ENCODE measurements at places on chromosomes 1 and 21.

GRCh38 chr1:43545695-43546387, 15.2 kb downstream of the PTPRF start:
- no peak for DNase-seq

DNA sequence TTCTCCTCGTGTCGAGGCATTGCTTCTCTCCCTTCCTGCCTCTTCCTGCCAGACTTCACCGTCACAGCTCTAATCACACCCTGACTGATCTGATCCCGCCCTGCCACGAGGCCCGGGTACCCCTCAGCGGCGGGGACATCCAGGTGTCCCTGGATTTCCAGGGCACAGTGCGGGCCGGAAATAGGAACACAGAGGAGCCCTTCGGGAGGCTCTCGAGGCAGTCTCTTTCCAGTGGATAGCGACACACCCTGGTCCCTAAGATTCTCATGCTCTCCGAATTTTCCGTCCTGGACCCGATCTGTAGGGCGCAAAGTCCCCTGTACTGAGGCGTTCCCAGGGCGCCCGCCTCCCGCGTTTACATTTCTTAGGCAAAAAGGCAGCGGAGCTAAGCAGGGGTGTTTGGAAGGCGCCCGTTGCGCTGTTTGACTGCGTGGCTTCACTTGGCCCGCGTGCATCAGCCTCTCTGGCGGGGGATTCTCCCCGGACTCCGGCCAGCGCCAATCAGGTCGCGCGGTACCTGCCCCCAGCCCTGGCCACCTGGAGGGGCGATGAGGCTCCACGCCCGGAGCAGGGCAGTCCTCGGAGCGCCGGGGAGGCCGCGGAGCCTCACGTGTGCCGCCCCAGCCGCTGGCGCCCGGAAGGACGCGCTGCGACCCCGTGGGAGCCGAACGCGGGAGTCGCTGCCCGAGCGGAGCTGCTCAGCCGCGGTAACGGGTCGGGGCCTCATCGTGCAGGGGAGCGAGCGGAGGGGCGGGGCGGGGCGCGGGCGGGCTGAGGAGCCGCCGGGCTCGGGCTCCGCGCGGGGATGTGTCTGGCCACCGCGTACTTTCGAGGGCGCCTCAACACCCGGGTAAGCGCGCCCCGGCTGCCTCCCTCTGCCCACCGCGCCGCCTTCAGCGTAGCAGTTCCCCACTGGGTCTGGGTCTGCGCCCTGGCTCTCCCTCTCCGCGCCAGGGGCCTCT, at the start of gene FAM163A:
Gene FAM163A (plus strand): TSS at position 575 of the 962 bp plus-strand sequence. CDS start 69,807 bp downstream, outside the sequence.
- DNase-seq: no peak

GRCh38 chr1:199690496-199690895, 337.0 kb upstream of the NR5A2 start:
- no peak for DNase-seq

DNA sequence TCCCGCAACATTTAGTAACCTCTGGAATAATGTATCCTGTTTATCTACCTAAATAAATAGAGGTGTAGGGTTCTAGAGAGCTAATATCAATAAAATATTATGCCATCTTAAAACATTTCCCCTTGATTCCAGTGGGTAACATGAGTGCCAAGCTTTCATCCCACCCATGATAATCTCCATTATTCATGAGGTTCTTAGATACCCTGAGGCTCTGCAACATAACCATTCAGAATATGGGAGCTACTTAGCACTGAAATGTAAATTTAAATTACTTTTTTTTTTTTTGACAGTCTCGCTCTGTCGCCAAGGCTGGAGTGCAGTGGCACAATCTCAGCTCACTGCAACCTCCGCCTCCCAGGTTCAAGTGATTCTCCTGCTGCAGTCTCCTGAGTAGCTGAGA, 832.7 kb downstream of the BRINP3 start:
- no peak for DNase-seq

- no peak for DNase-seq
These were observed 2.4 kb upstream of the IBA57 start for GRCh38 chr1:228163007-228163753.

GRCh38 chr1:116024626-116025025, 48.3 kb downstream of the SLC22A15 start:
- no peak for DNase-seq

DNA sequence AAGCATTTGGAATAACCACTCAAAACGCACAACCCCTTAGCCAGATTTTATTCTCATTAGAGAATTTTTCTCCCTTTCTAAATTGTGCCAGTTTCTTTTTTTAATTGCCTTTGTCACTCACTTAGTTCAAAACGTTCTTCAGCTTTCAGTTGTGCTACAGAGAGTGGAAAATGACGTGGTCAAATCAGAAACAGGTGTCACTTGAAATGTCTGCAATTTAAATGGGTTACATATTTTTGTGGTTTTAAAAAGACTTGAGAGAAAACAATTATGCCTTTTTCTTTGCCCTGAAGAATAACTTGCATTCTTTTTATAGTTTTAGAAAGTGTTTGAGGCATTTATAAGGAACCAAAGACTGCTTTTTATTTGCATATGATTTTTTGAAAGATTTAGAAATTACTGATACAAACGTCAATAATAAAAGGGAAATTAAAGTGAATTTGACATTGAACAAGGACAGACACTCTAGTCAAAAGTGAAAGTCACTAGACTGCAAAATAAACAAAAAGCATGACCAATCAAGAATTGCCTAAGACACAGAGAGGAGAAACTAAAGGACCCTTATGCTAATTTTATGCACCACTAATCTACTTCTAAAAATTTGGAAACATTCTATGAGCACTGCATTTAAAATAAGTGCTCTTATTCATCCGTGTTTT, 191.0 kb downstream of the TPR start:
- no peak for DNase-seq

DNA sequence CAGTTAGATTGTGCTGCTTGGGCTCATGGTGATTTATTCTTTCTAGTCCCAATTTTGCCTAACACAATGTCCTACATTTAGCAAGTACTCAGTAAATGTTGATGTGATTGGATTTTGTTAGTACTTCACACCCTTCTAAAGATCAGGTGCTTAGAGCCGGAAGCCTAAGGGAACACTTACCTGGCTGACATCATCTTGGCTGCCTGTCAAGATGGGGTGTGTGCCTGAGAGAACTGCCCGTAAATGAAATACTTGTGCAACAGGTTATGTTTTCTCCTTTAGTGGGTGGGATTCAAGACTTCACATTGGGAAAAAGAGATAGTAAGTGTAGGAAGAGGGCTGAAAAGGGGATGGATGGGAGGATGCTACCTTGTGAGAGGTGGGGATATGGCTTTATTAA, 75.5 kb upstream of the MACF1 start:
- no peak for DNase-seq
